ENCODE measurements at places on chromosomes 16 and 17.

DNA sequence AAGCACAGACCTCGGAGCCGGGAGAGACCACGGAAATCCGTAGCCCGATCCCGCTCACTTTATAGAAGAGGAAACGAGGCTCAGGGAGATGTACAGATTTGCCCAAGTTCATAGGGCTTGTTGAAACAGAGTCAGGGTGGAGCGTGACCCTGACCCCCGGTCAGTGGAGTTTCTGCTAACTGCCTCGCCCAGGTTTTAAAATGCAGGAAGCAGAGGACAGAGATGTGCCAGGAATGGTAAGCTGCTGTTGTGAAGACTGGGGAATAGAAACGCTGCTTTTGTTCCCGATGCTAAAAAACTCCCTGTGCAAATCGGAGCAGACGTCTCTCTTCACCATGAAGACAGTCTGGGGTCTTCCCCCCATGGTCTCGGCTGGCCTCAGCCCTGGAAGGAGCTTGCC, 403.0 kb downstream of the SEC14L1 start:
- no peak for DNase-seq

GRCh38 chr16:31473264-31473984, 1.5 kb downstream of the TGFB1I1 start:
- DNase-seq, result no peak

- DNase-seq, result no peak
These were observed 60.7 kb downstream of the FBXL20 start for GRCh38 chr17:39340731-39341130.

DNA sequence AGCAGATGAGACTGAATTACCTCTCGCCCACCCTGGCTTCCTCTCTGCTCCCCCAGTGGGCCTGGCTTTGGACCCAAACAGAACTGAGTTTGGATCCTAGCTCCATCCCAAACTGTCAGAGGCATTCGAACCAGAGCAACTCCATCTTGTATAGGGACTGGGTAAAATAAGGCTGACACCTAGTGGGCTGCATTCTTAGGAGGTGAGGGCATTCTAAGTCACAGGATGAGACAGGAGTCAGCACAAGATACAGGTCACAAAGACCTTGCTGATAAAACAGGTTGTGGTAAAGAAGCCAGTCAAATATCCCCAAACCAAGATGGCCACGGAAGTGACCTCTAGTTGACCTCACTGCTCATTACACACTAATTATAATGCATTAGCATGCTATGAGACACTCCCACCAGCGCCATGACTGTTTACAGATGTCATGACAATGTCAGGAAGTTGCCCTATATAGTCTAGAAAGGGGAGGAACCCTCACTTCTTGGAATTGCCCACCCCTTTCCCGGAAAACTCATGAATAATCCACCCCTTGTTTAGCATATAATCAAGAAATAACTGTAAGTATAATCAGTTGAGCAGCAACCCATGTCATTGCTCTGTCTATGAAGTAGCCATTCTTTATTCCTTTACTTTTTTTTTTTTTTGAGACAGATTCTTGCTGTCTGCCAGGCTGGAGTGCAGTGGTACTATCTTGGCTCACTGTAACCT, 44.4 kb downstream of the LYRM1 start:
- DNase-seq, result peak; percentile 7

- no peak for DNase-seq
These were observed 948 bp downstream of the LUC7L start for GRCh38 chr16:228151-228851.
